ENCODE measurements at places on chromosomes 2 and 18.
A peak's percentile ranks its signal among the peaks of the same experiment; 100 is the strongest.

DNA sequence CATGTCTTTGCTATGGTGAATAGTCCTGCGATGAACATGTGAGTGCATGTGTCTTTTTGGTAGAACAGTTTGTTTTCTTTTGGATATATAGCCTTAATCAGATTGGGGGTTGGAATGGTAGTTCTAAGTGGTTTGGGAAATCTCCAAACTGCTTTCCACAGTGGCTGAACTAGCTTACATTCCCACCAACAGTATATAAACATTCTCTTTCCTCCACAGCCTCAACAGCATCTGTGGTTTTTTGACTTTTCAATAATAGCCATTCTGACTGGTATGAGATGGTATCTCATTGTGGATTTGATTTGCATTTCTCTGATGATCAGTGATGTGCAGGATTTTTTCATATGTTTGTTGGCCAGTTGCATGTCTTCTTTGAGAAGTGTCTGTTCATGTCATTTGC is 112.2 kb upstream of the SESTD1 start:
- no peak for DNase-seq

GRCh38 chr2:239911641-239912071 is 113.5 kb downstream of the NDUFA10 start:
- peak; percentile 66 for DNase-seq

GRCh38 chr18:59268127-59268720 is 5.0 kb downstream of the RAX start:
- no peak for DNase-seq

DNA sequence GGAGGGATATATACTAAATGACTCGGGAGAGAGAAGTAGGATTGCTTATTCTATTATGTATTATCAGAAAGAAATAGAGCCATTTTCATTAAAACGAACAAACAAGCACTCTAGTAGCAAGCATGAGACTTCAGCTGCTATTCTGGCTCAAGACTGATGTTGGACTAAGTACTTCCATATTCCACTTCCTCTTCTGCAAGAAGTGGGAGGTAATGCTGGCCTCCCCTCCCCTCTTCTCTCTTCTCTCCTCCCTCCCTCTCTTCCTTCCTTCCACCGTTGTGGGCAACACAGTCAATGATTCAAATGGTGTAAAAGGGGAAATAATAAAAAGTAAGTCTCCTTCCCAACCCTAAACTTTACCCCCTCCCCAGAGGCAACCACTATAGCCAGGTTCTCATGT is 62.6 kb downstream of the EMX1 start:
- no peak for DNase-seq

DNA sequence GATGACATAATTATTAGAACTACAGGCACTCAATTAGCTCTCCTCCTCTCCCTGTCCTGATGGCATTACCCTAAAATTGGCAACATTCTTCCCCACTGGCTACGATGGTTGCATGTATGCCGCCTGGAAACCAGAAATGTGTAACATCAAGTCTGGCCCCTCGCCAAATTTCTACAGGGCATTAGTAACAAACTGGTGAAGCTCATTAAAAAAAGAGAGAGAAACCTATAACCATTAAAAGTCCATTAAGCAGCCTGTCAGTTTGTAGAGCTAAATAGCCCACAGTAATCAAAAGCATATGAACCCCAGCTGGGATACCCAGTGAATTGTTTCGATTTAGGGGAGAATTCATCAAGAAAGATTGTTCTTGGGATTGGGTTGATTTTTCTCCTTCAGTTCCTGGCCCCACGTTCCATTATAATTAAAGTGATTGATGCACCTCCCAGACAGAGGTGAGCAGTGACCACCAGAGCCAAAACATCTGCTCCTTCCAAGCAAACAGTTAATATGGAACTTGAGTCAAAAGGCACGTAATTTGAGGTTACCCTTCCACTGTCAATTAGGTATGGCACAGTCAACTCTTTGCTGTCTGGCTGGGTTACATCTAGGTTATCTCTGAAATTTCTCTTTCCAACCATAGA is 208.6 kb downstream of the C1D start:
- DNase-seq = no peak

DNA sequence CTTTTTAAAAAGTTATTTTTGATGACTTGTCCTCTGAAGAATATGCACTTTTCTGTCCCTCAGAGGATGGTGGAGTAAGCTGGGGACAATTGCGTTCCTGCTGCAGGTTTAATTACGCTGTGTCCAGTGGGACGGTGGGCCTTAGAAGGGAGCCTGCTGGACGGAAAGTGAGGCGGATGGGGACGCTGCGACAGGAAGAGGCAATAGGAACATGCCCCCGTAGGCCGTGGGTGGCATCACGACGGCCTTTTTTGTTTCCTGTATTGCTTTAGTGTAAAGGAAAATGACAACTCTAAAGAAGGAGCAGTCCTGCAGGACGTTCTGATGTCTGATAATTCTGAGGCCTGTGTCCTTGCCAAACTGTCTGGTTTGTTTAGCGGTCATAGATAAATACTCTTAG is 121.6 kb downstream of the NFATC1 start:
- no peak for DNase-seq

GRCh38 chr18:66873899-66874298 is 270.0 kb upstream of the CDH19 start:
- DNase-seq = no peak

GRCh38 chr2:6421138-6421730 is 444.5 kb downstream of the CMPK2 start:
- no peak for DNase-seq

GRCh38 chr2:10347562-10347948 is 44.9 kb downstream of the HPCAL1 start:
- no peak for DNase-seq

DNA sequence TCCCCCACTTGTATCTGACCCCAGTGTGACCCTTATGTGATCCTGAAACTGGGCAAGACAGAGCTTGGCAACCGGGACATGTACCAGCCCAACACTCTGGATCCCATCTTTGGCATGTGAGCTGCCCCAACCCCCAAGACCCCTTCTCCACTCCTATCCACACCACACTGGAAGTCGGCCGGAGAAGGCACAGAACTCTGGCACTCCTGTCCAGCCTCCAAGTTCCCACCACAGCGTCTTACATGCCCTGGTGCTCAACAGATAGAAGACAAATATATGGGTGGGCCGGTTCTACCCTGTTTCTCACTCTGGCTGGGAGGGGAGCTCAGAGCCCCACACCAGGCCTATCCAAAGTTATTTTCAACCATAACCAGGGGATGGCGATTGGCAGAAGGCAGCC is 40.8 kb downstream of the LMAN2L start:
- no peak for DNase-seq

GRCh38 chr18:70781860-70782453 is 493.1 kb downstream of the SOCS6 start:
- DNase-seq = peak; percentile 29

- peak; percentile 13 for DNase-seq
These were observed 47.5 kb downstream of the PTPN2 start for GRCh38 chr18:12836551-12836950.

DNA sequence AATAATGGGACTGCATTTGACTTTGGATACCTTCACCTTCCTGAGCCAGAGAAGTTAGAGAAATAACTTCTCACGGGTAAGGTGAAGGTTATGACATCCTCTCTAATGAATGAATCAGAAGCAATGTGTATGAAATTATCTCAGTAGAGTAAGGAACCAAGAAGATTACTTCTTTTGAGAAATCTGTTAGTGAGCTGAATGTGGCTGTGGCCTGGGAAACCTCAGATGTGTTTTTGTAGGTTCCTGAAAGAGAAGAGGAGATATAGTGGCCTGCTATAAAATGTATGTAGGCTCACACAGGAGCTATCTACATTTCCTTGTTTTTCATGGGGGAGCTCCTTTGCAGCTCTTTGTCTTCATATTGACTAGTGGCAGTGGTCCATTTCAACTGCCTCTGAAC is 262.6 kb downstream of the CLIP4 start:
- DNase-seq = no peak

DNA sequence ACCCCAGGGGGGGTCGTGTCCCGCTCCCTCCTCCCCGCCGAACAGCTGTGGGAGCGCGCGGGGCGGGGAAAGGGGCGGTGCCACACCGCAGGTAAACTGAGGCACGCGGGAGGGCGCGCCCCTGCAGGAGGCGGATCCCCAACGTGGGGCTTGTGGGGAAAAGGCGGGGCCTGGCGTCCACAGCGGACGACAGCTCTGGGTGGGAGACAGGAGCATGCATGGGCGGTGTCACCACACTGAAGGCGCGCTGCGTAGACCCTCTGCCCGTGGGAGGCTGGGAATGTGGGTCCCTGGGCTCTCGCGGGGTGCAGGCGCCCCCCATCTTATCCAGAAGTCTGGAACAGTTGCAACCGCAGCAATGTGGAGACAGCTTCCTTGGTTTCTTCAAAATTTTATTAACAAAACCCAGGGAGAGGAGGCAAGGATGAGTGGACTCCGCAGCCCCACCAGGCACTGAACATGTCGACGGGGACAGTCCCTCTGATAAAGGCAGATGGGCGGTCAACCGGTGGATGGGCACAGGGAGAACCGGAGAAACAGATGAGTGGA is 723 bp upstream of the MBD1 start:
- DNase-seq = no peak

GRCh38 chr2:143937723-143938350 is 582.1 kb downstream of the ZEB2 start:
- DNase-seq = peak; percentile 51

GRCh38 chr2:222427646-222428301 is 3.4 kb downstream of the SGPP2 start:
- no peak for DNase-seq

DNA sequence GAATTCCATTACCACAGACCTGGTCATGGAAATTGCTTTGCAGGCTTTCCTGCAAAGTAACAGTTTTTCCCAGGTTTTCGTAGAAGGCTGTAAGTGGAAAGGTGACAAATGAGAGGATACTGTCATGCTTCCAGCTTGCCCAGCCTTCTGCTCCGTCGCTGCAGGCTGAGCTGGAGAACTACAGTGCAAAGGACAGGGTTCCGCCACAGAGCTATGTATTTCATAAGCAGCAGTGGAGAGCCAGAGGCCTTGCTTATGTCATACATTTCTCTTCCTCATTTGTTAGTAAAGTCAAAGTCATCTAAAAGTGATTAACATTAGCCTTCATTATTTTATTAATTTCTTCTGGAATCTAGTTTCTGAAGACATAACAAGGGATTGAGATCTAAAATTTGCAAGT is 72.9 kb upstream of the RBM44 start:
- no peak for DNase-seq

- no peak for DNase-seq
These were observed 357.2 kb downstream of the SATB2 start for GRCh38 chr2:199100326-199101110.
